Activated T-cell treated with anti-CD3 and anti-CD28 coated beads, Interleukin-2, amount 50 U/mL, for 48 hours (primary cell): ENCODE measurements at places on chromosomes 3 and 15.

GRCh38 chr15:94080416-94080815, 150.9 kb upstream of the MCTP2 start:
- DNase-seq, result no peak

- no peak for DNase-seq
These were observed 68.1 kb upstream of the NMNAT3 start for GRCh38 chr3:139745831-139746230.

DNA sequence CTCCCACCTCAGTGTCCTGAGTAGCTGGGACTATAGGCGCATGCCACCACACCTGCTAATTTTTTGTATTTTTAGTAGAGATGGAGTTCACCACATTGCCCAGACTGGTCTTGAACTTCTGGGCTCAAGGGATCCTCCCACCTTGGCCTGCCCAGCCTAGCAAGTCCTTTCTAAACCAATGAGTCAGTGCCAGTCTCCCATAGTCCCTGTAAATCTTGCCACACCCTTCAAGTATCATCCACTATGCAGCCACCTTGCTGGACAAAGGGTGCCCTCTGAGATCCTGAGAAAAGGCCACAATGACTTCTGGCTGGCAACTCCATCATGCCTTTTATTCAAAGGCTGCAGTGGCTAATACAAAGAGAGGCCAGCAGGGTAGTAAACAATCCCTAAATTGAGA, 184.0 kb downstream of the ABHD5 start:
- no peak for DNase-seq

DNA sequence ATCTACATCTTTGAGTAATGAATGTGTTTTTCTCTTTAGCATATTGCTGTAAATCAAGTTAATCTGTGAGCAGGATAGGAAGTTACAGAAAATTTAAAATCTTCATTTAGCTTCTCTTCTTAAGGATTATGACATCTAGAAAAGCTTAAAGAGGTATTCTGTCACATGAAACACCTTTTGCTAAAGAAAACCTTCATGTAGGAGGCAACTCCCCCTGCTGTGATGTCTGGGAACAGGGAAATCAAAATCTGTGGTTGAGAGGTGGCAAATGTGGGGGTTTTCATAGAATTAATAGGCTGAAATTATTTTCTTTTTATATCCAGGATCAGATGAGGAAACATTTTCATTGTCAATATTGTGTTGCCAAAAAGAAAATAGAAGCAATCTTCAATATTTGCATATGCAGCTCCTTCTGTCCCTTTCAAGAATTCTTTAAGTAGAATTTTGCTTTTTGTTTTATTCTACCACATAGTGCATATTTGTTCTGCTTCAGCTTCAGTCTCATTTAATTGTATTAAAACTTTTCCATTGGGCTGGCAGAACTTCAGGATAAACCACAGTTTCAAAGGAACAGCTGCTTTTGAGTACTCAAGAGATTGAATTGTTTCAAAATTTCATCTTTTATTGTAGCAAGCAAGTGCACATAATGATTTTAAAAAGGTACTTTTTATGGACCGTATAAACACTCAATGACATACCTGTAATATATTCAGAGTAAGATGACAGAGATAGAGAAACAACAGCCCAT, 128.4 kb downstream of the RAP2B start:
- no peak for DNase-seq

GRCh38 chr3:62100282-62100989, 272.9 kb downstream of the FEZF2 start:
- no peak for DNase-seq

- no peak for DNase-seq
These were observed 21.1 kb downstream of the CCDC32 start for GRCh38 chr15:40543631-40544294.

- DNase-seq, result no peak
These were observed 57.2 kb downstream of the BFSP2 start for GRCh38 chr3:133457025-133457424.

GRCh38 chr15:81502439-81502838, 128.4 kb upstream of the TMC3 start:
- no peak for DNase-seq

- DNase-seq, result no peak
These were observed 280.7 kb downstream of the MFSD1 start for GRCh38 chr3:159082519-159082918.

GRCh38 chr3:38617137-38617536, 32.4 kb downstream of the SCN5A start:
- DNase-seq, result no peak

- DNase-seq, result no peak
These were observed 13.9 kb downstream of the OR5H15 start for GRCh38 chr3:98180319-98180890.

GRCh38 chr3:11774296-11774877, 72.3 kb downstream of the TAMM41 start:
- no peak for DNase-seq

DNA sequence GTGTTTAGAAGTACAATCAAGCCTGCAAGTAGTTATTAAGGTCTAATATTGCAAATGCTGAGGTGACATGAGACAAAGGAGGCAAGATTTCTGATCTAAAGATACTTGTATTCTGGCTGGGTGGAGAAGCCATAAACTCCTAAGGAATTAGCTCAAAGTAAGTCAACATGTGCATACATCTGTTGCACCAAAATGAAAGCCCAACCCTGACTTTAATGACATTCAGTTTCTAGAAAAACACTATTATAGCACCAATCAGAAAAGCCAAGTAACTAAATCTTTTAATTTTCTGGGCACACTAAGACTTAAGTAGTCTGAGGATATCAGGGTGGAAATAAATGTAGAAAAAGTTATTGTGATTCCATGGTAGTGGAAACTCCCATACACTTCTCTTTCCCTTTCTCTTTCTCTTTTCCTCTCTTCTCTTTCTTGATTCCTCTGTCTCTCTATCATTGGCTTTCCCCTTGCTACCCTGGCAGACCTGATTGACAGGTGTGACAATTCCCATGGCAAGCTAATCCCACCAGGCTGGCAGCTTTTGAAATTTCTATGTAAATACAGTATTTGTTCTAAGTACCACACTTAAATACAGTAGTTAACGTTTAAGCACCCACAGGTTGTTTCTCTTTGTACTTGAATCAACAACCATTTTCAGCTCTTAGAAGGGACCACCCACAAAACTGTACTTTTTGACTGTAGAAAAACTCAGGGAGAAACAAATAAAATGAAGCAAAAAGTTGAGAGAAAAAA, 528.4 kb upstream of the SEMA6D start:
- no peak for DNase-seq
